ENCODE measurements at places on chromosomes 5 and 9.

DNA sequence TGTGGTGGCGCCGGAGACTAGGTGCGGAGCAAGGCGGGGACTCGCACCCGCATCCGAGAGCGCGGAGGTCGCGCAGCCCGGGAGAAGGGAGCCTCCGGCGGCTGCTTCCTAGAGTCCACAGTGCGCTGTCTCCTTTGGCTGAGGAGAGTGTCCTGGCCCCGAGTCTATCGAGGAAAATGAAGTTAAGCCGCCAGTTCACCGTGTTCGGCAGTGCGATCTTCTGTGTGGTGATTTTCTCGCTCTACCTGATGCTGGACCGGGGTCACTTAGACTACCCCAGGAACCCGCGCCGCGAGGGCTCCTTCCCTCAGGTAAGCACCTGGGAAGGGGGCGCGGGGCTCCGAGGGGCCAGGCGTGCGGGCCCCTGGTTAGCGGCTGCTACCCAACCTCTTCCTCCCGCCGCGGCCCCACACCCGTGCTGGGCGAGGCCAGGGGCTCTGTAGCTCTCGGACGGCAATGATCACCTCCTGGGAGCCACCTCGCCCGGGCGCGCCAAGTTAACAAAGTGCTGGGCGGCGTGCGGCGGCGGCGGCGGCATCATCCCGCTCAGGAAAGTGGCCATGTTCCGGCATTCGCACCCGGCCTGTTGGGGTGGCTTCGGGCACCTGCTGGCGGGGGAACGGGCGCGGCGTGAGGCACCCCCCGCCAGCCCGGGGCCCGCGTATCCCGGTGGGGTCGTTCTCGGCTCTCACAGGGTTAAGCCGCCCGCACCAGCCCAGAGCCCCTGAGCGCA lies 681 bp downstream of the MAN2A1 start:
- no peak for DNase-seq

- no peak for DNase-seq
Measured at GRCh38 chr9:127467621-127468020, 16.3 kb downstream of the LRSAM1 start.

DNA sequence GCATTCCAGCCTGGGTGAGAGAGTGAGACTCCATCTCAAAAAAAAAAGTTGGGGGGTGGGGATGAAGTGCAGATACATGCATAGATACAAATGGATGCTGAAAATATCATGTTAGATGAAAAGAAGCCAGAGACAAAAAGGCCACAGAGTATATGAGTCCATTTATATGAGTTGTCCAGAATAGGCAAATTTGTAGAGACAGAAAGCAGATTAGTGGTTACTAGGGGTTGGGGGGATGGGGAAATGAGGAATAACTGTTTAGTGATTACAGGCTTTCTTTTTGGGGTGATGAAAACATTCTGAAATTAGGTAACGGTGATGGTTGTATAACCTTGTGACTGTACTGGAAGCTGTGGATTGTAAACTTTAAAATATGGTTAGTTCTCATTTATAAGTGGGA lies 13.8 kb upstream of the LHFPL2 start:
- no peak for DNase-seq

- DNase-seq: no peak
Measured at GRCh38 chr5:112034421-112034979, 277.5 kb upstream of the NREP start.

- DNase-seq: no peak
Measured at GRCh38 chr9:129586685-129587084, 34.2 kb downstream of the C9orf50 start.

GRCh38 chr9:123267481-123268198 lies 746 bp downstream of the STRBP start:
- DNase-seq: no peak

- peak; percentile 72 for DNase-seq
Measured at GRCh38 chr5:30832519-30832918, 361.0 kb upstream of the CDH6 start.
